T-cell (primary cell): ENCODE measurements at places on chromosomes 2 and 18. TPM values are rescaled to one million over a fixed set of nuclear protein-coding genes. Genes with fewer than 3 reads are reported as not detected.

The LRRTM1 gene
- total RNA-seq: not detected

The DES gene
- total RNA-seq: 1.3 TPM

The KLHL41 gene
- 0.35 TPM for total RNA-seq

The CDKL4 gene
- not detected for total RNA-seq

The ALKAL2 gene
- total RNA-seq: not detected

The CRYGD gene
- not detected for total RNA-seq

The MC5R gene
- not detected for total RNA-seq

The CCDC74A gene
- total RNA-seq: 0.90 TPM

The TLX2 gene
- not detected for total RNA-seq

The SLC38A11 gene
- total RNA-seq: 0.72 TPM

The STPG4 gene
- not detected for total RNA-seq

The ANKRD62 gene
- not detected for total RNA-seq

The FOXD4L1 gene
- 0.38 TPM for total RNA-seq

The STK11IP gene
- 52.8 TPM for total RNA-seq

The SERPINB11 gene
- not detected for total RNA-seq

The GULP1 gene
- total RNA-seq: not detected

The CYP20A1 gene
- total RNA-seq: 37.7 TPM

The SERPINB4 gene
- total RNA-seq: not detected

The PRSS56 gene
- not detected for total RNA-seq

The GGCX gene
- total RNA-seq: 25.7 TPM

The SRD5A2 gene
- total RNA-seq: not detected

The OR6B2 gene
- not detected for total RNA-seq

The FSHR gene
- total RNA-seq: not detected

The UGT1A3 gene
- not detected for total RNA-seq

The PLEK gene
- total RNA-seq: 28.4 TPM

The TMEM182 gene
- total RNA-seq: 5.7 TPM

The ST6GAL2 gene
- not detected for total RNA-seq
